ENCODE measurements at places on chromosomes 1 and 21. TPM values are rescaled to one million over a fixed set of nuclear protein-coding genes. Genes with fewer than 3 reads are reported as not detected.

The AXDND1 gene
- total RNA-seq = not detected

The SNX27 gene
- 13.2 TPM for total RNA-seq

The CELA3B gene
- total RNA-seq = not detected

The OR10J4 gene
- total RNA-seq = not detected

The TSNAX gene
- 36.5 TPM for total RNA-seq

The GPX7 gene
- 12.7 TPM for total RNA-seq

The GJC2 gene
- 0.17 TPM for total RNA-seq

The ST6GALNAC5 gene
- 0.21 TPM for total RNA-seq

The VWA1 gene
- total RNA-seq = 5.7 TPM

The HOOK1 gene
- total RNA-seq = 1.1 TPM

The NR0B2 gene
- total RNA-seq = not detected

GRCh38 chr21:32887026-32887425 lies 115.5 kb upstream of the PAXBP1 start:
- DNase-seq = no peak

DNA sequence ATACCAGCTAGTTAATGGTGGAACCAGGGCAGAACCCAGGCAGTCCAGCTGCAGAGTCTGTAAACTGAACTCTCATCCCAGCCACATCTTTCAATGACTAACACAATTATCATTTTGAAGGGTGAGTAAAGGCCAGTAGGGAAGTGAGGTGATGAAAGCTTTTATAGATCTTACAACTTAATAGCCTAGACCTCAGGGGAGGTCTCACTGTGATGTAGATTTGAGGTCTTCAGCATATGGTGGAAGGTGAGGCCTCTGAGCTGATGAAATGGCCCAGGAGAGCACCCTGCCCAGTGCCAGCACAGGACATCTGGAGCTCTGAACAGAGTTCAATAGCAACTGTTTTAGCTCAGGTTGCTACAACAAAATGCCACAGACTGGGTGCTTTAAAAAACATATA lies 44.8 kb upstream of the POU2F1 start:
- DNase-seq = peak; percentile 67

DNA sequence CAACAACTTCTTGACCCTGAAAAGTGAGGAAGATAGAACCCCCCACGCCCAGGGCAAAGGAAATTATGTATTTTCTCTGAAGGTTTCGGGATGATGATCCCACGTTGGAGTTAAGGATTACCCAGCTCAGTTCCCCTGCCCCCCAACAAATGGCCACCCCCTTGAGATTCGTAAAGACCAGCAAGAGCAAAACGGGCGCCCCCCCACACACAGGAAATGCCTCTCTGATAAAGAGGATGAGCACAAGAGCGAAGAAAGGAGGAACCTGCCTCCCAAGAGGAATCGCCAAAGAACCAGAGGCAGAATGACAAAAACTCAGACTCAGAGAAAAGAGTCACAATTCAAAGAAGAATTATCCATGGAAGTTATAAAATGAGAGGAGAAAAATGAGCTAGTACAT lies 576.9 kb downstream of the MATN1 start:
- DNase-seq = peak; percentile 25

DNA sequence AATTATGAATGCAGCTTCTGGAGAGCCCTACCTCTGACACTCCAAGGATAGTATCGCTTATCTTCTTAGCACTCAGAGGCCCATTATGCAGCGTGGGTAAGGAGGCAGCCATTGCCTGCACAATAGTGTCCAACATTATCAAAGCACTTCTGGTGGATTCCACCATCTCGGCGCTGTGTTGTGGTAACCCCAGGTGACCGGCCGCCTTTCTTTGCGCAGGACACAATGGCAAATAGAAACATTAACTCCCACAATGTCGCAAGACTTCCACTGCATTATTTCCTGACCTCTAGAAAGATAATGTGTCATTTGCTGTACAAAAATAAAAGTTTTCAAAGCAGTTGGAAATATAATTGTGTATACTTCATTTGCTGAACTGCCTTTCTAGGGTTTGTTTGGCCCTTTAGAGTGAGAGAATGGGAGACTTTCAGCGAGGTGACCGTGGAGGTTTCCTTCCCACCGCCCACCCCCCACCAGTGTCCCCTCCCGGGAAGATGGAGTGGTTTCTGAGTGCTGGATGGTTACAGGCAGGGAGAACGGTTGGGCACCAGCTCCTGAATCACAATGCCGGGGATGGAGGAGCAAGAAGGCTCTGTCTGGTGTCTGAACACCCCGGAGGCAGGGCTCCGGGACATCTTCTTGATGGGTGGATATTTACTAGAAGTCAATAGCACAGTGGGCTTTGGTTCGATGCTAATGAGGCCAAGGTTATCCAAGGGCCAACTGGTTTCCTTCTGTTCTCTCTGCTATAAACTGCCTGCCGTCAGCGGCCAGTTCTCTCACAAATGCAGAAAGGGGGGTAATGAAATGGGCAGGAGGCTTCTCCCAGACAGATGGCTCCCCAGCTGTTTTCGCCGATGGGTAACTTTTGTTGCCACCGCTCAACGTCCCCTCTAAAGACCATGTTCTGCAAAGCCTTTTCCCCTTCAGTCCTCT lies 215.4 kb upstream of the PROX1 start:
- no peak for DNase-seq

GRCh38 chr1:165960136-165960535 lies 132.7 kb downstream of the UCK2 start:
- peak; percentile 47 for DNase-seq

DNA sequence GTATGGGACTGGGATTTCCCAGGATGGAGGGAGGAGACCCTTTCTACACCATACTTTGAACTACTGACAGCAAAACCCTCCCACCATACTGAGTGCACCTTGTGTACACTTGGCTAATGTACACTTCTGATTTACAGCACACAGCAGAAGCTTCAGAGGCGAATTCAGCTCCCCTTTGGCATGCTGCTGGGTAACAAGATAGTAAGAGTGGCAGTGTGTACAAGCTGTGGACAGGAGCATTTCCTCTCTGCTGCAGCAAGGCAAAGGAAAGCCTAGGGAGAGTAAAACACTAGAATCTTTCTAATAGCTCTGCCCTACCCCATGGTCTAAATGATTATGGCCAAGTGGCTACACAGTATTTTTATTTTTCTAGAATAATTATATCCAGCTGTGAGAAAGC lies 83.9 kb upstream of the ARTN start:
- DNase-seq = no peak

GRCh38 chr1:150613061-150613920 lies 16.1 kb downstream of the ENSA start:
- peak; percentile 86 for DNase-seq

DNA sequence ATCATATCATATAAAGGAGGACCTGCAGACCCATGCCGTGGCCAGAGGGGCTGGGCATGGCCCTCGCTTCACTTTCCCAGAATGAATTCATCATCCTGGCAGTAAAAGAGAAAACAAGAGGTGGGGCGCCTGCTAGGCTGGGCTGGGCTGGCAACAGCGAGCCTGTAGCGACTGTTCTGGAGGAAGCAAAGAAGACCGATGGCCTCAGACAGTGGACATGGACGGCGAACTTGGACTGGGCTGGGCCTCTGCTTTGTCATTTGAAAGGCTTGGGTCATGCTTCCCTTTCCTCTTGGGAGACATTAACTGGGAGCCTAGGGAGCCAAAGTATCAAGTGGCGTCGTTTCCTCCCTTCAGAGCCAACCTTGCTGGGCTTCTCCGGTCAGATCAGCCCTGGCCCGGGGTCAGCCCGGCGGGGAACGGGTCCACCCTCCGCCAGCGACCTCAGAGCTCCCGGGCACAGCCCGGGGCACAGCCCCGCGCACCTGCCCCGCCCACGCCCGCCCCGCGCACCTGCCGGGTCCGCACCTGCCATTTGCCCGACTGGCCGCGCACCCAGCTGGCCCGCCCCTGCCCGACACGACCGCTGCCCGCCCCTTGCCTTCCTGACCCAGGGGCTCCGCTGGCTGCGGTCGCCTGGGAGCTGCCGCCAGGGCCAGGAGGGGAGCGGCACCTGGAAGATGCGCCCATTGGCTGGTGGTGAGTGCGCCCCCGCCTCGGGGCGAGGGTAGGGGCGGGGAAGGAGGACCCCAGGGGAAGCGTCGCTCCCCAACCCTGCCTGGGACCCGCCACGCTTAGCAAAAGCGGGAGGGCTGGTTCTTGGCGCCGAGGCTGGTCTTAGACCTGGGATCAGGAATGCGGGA lies at the start of gene FAM3B:
FAM3B (plus strand) TSS at position 602 of the 863 bp plus-strand sequence; CDS start at position 681, 79 bp downstream.
- no peak for DNase-seq

- peak; percentile 73 for DNase-seq
These were observed 32.9 kb downstream of the GPA33 start for GRCh38 chr1:167057241-167057688.

DNA sequence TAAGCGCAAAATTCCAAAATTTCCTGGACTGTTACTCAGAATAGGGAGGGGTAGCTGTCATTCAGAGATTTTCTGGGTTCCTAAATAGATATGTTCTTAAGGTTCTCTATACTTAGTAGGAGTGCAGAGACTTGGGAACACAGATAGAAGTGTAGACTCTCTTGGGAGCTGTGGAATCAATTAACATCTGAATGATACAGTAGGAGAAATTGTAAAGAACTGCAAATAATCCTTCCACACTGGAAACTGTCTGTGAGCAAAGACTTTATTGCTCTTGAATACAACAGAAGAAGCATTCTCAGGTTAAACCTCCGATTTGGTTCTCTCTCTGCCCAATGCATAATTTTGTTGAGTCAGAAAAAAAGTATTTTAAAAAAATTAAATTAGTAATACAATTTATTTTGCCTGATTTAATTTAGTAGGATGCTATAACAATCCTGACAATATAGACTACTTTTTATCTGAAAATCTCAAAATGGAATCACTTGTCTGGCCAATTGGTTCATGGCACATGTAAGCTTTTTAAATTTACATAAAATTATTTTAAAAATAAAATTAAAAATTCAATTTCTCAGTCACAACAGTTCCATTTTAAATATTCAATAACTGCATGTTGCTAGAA lies 1754.3 kb downstream of the PLA2G4A start:
- DNase-seq = no peak

GRCh38 chr1:160945079-160945478 lies 9.5 kb downstream of the ITLN2 start:
- no peak for DNase-seq

GRCh38 chr1:234040446-234041317 lies 136.2 kb downstream of the SLC35F3 start:
- DNase-seq = no peak

DNA sequence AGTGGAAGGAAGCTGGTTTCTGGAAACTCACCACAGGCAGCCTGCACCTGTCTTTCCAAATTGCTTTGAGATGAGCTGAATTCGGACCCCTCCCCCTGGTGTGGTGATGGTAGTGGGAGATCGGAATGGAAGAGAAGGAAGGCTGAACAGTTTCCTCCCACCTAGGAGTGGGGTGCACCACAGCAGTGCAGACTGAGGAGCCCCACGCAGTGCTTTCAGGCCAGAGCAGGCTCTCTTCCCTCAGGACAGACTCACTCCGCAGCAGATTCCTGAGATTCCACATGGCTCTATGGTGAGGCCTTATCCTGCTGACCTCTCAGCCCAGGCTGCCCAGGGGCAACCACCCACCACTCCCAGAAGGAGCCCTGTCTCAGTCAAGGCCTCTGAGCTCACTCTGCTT lies 80.9 kb downstream of the ATP1A1 start:
- DNase-seq = no peak

DNA sequence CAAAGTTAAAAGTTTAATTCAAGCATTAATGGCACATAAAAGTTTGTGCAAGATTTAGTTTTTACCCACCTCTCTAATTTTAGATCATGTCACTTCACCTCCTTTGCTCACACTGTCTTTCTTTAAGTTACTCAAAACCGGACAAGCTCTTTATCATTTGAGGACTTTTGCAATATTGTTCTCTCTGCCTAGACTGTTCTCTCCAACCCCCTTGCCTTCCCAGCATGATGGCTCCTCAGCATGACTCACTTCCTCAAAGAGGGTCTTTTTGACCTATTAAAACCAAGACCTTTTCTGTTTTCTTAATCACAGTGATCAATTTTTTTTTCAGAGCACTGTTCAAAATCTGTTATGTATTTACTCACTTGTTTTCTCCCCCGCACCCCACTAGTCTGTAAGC lies 61.3 kb downstream of the XKR8 start:
- DNase-seq = no peak

- DNase-seq = peak; percentile 13
These were observed 226.4 kb downstream of the DYRK1A start for GRCh38 chr21:37593015-37593414.

- no peak for DNase-seq
These were observed 24.1 kb downstream of the MRPS6 start for GRCh38 chr21:34097442-34097841.

DNA sequence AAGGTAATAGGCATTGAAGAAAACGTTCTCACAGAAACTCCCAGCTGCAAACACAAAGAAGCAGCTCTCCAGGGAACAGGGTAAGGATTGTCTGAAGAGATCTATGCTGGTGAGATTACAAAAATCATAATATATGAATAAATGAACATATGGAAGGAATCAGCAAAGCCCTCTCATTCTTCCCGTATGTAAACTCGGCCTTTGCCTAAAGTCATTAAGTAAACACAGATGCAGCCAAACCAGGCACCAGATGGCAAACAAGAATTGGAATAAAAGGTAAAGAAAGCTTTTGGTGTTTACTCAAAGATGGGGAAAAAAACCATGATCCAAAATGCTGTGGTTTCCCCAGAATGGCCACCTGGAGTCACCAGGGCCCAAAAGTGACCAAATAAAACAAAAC lies 76.6 kb upstream of the HOOK1 start:
- DNase-seq = no peak

DNA sequence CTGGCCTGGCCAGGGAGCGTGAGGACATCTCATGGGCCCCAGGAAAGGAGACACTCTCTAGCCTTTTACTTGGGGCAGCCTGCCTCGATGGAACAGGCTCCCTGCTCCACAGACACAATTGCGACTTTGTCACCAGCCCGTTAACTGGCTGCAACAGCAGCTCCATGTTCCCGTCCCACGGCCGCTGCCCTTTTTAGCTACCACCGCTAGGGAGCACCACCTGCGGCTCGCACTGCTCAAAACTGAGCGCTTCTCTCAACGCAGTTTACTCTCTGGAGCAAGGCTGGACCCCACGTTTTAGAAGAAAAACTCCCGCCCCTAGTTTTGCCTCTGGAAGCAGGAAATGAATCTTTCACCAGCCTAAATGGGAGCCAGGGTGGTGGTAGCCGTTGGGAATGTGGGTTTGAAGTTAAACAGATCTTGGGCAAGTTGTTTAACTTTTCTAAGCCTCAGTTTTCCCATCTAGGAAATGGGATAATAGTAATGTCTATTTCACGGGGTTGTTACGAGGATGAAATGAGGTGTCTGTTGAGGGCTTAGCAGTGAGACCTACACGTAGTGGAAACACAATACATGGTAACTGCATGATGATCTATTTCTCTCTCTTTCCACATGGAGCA lies 3.5 kb upstream of the LRRC38 start:
- peak; percentile 71 for DNase-seq

- DNase-seq = peak; percentile 13
These were observed 21.1 kb downstream of the FYB2 start for GRCh38 chr1:56798053-56798471.

DNA sequence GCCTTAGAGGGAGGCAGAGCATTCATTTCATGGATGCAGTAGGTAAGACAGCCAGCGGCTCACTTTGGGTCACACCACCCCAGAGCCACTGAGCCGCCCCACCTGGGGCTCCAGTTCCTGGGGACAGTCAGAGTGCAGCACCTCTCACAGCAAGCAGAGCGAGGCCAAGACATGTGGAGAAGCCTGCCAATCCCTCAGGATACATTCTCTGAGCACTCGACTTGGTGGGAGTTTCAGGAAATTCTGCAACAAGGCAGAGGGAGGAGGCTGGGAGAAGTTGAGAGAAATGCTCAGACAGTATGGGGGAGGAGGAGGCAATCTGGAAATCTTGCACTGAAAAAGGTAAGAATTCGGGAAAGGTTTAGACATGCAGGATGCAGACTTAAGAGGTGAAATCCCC lies 60.8 kb upstream of the WLS start:
- DNase-seq = no peak

GRCh38 chr1:203769505-203770343 lies 4.7 kb downstream of the LAX1 start:
- DNase-seq = peak; percentile 78
